ENCODE measurements at places on chromosomes 6 and 20. TPM values are rescaled to one million over a fixed set of nuclear protein-coding genes. Genes with fewer than 3 reads are reported as not detected.
A peak's percentile ranks its signal among the peaks of the same experiment; 100 is the strongest.

DNA sequence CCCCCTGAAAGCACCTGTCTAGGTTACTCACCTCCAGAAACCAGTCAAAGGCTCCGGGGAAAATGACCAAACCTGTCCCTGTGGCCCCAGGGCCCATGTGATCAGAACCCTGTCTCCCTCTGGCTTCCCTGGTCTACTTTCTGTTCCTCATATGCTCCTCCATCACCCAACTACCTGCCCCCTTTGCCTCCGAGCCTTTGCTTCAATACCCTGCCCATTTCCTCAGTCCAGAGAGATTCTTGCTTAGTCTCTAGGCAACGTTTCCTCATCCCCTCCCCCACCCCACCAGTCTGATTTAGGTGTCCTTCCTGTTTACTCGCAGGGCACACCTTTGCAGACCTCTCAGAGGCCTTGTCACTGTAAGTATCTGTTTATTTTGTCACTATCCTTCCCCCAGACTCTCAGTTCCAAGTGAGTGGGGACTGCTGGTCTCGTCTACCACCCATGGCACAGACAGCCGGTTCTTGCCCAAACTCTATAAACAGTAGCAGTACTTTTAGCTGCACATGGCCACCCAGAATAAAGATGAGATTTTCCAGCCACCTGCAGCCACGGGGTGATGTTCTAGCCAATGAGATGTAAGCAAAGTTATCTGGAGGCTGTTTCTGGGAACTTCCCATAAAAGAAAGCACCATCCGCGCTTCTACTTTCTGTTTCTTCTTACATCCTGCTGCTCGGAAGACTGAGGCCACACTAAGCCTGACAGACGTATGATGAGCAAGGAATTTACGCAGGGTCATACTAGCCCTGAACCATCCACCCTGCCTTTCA lies 13.3 kb downstream of the ELOVL5 start:
- peak; percentile 46 for DNase-seq

GRCh38 chr6:21987501-21987957 lies 309.3 kb downstream of the PRL start:
- DNase-seq, result peak; percentile 57

- no peak for DNase-seq
These were observed 41.9 kb downstream of the TULP4 start for GRCh38 chr6:158353883-158354877.

GRCh38 chr20:51386586-51386985 lies 155.9 kb downstream of the NFATC2 start:
- DNase-seq, result no peak

DNA sequence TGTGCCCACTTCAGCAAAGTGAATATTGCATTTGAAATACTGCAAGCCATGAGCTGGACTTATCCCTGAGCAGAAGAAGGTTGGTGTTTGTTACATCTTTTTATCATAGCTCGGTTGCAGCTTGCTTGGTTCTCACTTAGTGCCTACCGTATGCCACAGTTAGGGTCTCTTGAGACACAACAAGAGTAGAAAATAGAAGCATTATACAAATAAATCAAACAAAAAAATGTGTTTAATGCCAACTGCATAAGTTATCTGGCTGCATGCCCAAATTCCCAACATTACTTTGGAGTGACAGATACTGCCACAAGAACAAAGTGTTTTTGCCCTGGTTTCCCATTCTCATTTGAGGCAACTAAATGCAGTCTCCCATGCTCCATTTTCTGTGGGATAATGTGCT lies 53.9 kb upstream of the LAMP5 start:
- DNase-seq, result no peak

DNA sequence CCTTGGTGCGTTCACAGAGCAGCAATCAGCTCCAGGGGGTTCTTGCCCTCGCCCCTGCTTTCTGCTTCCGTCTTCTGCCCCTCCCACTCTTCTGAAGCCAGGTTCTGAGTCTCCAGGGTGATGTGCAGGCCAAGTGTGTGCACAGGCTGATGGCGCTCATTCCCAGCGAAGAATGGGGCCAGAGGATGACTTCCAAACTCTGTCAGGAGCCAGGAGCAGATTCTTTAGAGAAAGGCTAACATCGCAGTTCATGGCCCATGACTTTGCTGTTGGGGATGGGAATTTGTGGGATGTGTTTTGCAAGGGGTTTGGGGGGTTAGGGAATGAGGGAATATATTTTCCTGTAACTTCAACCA lies 56.1 kb upstream of the CCN6 start:
- no peak for DNase-seq

DNA sequence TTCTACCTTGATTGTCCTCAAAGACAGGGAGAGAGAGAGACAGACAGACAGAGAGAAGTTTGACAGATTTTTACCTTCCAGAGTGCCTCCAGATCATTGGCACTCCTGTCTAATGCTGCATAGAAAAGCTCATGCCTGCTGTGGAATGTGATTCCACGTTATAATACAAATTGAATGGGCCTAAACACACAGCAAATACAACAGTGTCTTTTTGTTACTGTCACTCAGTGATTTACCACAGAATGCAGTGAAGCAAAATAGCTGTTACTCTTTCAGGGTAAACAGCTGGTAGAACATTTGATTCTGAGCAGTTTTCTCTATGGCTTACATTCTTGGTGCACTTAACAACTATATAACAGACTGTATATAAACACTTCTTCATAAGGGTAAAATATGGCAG lies 558.7 kb downstream of the LMBRD1 start:
- DNase-seq, result no peak

GRCh38 chr6:148629181-148629580 lies 117.6 kb upstream of the UST start:
- no peak for DNase-seq

GRCh38 chr20:25282034-25282781 lies 34.3 kb downstream of the PYGB start:
- no peak for DNase-seq

- no peak for DNase-seq
These were observed 166.1 kb downstream of the TMEM242 start for GRCh38 chr6:157157258-157157657.

DNA sequence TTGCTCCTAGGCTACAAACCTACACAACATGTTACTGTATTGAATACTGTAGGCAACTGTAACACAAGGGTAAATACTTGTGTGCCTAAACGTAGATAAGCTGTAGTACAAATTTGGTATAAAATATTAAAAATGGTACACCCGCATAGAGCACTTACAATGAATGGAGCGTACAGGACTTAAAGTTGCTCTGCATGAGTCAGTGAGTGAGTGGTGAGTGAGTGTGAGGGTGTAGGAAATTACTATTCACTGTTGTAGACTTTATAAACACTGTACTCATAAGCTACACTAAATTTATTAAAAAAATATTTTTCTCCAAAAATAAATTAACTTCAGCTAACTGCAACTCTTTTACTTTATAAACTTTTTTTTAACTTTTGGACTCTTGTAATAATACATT lies 391.6 kb downstream of the ADGRB3 start:
- no peak for DNase-seq

DNA sequence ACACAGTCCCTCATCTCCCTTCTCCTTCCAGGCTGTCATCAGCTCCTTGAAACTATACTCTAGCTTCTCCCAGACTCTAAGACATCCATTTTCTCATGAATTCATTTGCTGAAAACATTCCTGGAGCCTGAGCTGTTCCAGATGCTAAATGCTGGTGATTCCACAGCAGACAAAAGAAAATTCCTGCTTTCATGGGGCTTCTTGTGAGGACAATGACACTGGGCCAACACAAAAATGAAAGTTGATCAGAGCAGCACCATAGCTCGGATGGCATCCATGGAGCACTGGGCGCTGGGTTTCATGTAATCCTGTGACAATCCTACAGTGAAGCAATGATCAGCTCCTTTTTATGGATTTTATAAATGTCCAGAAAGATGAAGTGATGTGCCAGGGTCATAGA lies 47.4 kb upstream of the STX16 start:
- no peak for DNase-seq

DNA sequence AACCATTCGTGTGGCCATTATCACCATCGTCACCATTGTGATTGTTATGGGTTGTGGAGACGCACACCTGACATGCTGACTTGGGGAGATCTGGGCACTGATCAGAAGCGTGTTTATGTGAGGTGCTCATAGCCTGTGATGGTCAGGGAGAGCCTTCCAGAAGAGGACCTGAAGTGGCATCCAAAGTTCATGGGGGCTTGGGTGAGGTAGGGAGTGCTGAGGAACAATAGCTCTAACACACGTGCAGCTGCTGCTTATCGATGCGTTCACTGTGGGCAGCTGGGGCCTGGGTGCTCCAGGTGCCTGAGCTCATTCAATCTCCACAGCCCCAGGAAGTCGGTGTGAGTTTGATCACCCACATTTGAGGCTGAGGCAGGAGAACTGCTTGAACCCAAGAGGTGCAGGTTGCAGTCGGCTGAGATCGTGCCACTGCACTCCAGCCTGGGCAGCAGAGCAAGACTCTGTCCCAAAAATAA lies 227.3 kb downstream of the PREX1 start:
- DNase-seq, result no peak

DNA sequence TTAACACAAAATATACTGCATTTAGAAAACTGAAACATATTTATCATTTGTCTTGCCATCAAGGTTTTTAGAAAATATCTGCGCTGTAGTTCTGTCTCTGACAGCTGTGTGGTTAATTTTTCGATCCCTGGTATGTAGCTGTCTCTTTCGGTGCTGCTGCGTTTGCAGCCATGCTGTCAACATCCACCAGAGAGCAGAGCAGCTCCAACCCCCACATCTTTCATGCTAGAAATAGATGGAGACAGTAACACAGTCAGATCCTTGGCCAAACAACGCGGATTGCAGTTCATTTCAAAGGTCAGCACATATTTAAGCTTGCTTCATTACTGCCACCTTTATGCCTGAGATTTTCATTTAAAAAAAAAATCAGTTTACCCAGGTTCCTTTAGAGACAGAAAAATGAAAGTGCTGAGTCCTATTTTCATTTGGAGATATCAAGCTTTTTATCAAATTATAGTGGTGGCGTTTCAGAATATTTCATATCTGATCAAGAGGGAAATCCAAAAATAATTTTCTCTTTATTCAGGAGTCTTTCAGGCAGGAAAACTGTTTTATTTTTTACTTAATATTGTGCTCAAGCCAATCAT lies 157.7 kb upstream of the MMS22L start:
- DNase-seq, result peak; percentile 35

DNA sequence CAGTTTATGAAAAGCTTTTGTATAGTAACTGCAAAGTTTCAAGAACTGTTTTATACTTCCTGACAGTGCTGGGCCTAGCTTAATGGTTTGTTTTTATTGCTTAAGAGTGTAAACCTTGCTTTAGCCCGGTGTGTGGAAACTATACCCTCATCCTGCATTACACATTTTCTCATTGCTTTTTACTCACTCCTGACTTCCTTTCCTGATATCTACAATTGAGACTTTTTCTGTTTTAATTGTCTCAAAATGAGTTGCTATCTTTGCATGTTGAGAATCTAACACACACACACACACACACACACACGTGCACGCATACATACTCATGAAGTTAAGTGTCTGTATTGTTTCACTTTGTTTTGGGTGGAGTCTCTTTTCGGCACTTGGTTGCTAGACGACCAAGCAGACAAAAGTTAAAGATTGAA lies 16.7 kb downstream of the BMP2 start:
- no peak for DNase-seq

DNA sequence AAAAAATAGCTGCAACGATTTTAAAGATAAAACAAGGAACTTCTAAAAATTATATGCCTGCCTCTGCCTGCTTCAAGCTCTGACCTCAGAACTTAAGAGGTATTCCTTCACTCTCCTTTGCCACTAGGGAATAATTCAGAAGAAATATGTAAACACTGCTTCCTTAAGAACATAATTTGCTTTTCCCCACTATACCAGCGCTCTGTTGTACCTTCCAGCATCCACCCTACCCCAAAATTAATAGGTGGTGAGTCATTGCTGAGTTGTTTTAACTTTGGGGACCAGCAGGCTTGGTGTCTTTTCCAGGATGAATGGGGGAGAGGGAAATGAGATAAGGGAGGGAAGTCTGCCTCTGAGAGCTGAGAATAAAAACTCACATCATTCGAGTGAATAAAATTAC lies 107.7 kb upstream of the ATXN1 start:
- DNase-seq, result no peak

GRCh38 chr6:31815025-31815838 lies at the start of the genes HSPA1A and HSPA1L:
Gene HSPA1A (plus strand): TSS chr6:31815543. CDS start chr6:31815757, 214 bp downstream.
Gene HSPA1L (minus strand): TSS chr6:31815283. CDS start chr6:31811972, 3,311 bp downstream.
- DNase-seq, result peak; percentile 84

DNA sequence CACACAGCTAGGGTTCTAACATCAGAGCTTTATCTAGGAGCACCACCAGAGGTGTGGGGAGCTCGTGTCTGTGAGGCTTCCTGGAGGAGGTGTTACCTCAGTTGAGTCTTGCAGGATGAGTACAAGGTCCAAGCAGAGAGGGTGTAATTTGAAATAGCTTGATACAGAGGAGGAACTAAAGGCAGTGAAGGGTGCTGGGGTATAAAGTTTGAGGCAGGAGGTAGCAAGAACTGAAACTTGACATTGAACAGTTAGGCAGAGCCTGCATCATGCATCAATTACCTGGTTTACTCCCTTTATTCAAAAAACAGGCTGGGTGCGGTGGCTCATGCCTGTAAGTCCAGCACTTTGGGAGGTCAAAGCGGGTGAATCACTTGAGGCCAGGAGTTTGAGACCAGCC lies 241.2 kb downstream of the UST start:
- DNase-seq, result no peak

DNA sequence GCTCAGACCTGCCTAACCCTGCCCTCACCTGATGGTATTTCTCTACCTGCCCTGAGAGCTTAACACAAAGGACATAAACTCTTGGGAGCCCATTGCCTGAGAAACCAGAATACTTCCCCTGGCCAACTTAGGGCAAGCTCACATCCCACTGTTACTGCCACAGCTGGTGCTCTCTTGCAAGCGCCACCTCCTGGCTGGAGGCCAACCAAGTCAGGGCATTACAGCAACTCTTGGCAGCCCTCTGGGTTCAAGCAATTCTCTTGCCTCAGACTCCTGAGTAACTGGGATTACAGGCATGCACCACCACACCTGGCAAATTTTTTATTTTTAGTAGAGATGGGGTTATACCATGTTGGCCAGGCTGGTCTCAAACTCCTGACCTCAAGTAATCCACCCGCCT lies 70.1 kb downstream of the HECA start:
- DNase-seq, result no peak

- DNase-seq, result no peak
These were observed 70.2 kb downstream of the EYA2 start for GRCh38 chr20:46964618-46965455.

DNA sequence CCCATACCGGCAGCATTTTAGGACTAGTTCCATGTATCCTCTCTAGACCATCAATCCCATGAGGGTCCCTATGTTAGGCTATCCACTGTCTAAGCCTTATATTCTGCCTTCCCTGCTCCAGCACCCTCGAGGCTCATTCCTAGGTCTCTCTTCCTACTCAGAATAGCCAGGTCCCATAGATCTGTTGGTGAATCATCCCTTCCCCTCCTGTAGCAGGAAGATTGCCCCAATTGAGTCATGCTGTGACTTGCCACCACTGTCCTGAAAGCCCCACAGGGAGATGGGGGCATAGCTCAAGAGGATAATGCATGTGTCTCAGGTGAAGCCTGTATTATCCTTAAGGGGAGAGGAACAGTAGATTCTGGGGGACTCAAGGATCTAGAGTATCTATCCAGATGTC lies 143.1 kb upstream of the MOCS1 start:
- DNase-seq, result no peak

GRCh38 chr20:56983813-56984212 lies 282.6 kb downstream of the BMP7 start:
- DNase-seq, result no peak

ARFGEF2 gene
- total RNA-seq, result 20.3 TPM

TOX2 gene
- total RNA-seq, result 5.0 TPM

SEC23B gene
- 33.7 TPM for total RNA-seq

TREML1 gene
- total RNA-seq, result 2.3 TPM

OR12D2 gene
- total RNA-seq, result not detected

ZC2HC1B gene
- 0.28 TPM for total RNA-seq

TRIM40 gene
- total RNA-seq, result not detected

WRNIP1 gene
- total RNA-seq, result 48.6 TPM

TSPYL4 gene
- 21.1 TPM for total RNA-seq

OPN5 gene
- 12.1 TPM for total RNA-seq

Data from endothelial cell (in vitro differentiated cells).